Right hindlimb (tissue), 1 donor: ENCODE measurements at places on chromosomes 7 and 10.

DNA sequence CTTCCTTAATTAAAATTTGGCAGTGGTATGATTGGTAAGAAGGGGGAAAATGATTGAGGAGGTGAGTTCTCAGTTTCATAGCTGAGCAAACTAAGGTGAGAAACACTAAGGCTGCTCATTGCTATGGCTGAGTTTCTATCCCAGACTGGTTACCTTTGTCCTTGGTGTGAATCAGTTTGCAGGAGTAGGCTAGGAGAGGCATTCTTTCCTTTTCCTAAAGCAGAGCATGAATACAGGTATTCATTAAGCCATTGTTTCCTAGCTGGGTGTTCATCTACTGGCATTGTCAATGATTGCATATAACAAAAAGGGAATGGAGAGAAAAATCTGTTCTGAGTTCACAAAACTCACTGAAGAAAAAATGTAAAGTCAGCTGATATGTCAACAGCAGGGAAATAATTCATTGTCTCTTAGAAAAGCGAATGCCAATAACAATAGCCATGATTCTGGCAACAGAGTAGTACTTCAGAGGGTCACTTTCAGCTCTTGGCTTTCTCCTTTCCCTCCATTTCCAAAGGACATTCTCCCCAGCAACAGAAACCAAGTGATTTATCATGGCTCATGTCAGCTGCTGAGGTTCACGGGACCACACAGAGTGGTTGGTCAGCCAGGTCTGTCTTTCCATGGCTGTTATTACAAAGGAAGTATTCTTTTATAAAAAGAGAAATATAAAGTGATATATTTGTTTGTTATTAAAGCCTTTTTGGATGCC lies 234.0 kb downstream of the BICC1 start:
- no peak for DNase-seq

GRCh38 chr10:131214521-131215244 lies 96.8 kb downstream of the TCERG1L start:
- DNase-seq: no peak

- DNase-seq: no peak
Observed at GRCh38 chr7:136923111-136923667, 54.7 kb downstream of the CHRM2 start.

DNA sequence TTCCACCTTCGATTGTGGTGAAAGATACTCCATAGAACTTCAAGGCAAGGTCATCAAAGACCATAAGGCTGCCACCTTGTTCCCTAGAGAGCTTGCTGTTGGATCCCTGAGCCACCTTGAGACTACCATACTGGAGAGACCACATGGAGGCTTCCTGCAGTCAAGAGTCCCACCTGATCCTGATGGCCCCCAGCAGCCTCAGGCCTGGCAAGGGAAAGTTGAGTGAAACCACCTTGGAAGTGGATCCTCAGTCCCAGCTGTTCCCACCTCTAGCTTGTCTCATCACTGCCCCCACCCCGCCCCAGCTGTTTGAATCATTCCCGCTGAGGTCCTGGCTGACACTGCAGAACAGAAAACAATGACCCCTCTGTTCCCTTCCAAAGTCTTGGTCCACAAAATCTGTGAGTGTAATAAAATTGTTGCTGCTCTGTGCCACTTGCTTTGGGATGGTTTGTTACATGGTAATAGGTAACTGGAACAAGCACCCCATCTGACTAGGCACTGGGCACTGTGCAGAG lies 32.0 kb downstream of the PRLHR start:
- DNase-seq: no peak

DNA sequence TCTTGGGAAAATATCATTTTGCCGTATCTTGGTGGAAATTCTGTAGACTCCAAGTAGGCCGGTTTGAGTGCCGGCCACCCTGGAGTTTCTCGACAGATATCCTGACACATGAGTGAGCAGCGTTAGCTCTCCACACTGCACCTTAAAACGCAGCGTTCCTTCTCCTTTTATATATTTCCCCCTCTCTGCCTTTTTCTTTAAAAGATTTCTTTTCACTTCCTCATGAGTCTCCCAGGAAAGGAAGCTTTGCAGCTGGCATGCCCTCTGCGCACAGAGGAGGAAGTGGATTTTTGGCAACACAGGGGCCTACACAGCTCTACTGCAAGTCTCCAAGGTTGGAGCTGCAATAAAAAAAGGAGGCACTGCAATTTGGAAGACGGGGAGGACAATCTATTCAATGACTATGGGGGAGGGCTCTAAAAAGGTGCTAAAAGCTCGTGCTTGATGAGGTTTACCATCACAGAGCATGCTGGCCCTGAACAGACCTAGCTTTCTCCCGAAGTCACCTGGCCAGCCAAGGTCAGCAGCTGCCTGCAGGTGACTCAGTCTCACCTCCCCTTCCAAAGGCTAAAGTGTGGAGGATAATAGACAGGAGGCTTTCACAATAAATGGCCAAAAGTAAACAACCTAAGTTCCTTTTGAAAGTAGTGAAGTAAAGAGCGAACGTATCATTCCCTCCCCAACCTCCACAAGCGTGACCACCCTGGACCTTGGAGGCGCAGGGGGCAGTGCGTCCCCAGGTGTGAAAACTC lies 252.8 kb downstream of the ZMYND11 start:
- DNase-seq: no peak

GRCh38 chr10:43820663-43821062 lies 172.0 kb upstream of the ZNF32 start:
- no peak for DNase-seq

DNA sequence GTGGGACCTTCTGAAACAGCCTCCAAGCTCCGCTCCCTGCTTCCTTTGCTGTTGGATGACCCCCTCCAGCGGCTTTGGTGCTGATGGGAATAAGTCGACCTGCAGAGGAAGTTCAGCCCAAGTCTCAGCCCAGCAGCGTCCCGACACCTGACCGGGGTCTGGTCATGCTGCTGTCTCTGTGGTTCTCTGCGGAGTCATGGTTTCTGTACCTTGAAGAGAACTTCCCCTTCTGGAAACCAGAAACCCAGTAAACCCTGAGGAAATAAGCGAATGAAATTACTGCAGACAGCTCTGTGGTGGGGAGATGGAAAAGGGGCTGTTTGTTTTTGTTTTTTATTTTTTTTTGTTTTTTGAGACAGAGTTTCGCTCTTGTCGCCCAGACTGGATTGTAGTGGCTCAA lies 18.3 kb upstream of the ZNF12 start:
- DNase-seq: no peak

DNA sequence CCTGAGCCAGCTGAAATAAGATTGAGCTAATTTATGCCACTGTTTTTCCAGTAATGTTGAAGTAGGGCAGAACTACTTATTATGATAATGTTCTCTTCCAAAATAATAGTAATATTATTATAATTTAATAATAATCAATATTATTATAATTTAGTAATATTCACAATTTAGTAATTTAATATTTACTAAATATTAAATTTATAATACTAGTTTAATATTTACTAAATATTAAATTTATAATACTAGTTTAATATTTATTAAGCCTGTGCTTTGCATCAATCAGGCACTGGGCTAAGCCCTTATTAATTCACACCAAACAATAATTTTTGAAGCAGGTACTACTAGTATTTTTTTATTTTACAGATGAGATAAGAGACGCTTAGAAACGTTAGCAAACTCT lies 170.1 kb downstream of the BBS9 start:
- DNase-seq: no peak

DNA sequence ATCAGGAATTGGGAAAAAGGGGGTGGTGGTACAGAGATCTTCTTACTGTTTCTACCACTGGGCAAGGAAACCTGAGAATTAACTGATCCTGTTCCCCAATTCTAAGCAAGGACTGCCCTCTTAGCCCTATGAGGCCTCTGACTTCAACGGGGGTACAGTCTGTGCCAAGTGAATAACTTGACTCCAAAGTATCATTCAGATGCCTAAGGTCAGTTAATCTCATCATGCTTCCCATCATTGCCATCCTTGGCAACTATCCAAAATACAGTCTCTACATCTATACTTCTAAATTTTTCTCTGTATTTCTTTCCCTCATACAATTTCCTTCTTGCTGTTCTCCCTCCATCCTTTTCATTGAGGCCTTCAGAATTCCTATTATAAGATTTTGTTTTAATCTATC lies 10.5 kb downstream of the PPP3CB start:
- no peak for DNase-seq

DNA sequence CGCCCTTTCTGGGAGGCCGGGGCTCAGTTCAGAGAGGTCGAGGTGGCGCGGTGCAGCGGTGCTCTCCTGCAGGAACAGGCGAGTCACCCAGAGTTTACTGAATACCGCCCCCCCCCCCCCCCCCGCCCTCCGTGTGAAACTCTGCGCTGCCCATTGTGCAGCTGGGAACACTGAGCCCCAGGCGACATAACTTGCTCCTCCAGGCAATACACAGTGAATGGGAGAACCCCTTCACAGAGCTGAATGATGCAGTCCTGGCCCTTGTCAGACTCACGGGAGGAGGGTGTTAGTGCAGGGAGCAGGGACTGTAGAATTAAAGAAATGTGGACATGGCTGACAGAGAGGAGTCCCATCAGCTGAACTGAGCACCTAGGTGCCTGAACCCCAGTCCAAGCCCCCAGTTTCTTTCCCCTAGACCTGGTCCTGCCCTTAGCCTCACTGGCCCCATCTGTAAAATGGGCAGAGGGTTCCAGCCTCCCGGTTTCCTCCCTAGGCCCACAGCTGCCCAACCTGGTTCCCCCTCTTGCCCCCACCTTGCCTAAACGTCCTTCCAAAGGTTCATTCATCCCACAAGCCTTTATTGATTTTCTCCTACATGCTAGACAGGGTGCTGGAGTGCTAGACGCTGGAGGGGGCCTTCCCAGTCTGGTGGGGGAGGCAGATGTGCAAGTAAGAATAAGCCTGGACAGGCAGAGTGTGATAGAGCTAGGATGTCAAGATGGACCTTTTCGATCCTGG lies 869 bp upstream of the LOXL4 start:
- DNase-seq: no peak

DNA sequence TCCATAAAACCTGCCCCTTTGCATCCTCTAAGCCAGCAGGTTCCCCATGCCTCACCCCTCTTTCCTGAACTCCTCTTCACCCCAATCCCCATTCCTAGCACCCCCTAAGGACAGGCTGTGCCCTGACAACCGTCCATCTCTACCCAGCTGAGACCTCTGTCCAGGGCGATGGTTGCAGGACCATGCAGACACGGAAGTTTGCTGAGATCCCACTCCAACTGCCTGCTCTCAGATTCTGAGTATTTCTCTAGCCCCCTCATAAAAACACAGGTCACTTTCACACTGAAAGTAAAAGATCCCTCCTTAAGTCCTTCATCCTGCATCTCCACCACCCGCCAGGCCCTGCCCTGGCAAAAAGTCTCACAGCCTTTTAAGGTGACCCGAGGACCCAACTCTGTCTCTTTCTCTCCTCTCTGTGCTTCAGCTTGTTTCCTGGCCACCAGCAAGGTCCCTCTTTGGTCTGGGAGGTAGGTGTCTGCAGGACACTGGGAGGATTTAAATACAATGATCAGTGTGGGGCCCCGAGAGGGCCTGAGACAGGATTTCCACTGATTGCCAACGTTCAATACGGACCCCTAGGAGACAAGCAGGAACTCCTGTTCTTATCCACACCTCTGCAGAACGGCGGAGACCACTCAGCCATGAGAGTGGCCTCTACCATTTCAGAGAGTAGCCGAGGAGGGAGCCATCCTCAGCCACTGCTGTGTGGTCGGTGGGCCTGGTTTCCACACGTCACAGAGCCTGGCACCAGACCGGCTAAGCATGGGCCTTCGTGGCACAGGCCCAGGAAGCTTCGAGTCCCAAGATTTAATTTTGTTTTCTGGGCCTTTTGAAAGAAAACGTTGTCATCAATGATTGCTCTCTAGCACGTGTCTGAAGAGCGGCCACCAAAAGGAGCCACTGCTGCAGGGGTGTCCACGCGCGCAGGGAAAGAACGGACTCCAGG lies 27.9 kb downstream of the CALML3 start:
- no peak for DNase-seq

DNA sequence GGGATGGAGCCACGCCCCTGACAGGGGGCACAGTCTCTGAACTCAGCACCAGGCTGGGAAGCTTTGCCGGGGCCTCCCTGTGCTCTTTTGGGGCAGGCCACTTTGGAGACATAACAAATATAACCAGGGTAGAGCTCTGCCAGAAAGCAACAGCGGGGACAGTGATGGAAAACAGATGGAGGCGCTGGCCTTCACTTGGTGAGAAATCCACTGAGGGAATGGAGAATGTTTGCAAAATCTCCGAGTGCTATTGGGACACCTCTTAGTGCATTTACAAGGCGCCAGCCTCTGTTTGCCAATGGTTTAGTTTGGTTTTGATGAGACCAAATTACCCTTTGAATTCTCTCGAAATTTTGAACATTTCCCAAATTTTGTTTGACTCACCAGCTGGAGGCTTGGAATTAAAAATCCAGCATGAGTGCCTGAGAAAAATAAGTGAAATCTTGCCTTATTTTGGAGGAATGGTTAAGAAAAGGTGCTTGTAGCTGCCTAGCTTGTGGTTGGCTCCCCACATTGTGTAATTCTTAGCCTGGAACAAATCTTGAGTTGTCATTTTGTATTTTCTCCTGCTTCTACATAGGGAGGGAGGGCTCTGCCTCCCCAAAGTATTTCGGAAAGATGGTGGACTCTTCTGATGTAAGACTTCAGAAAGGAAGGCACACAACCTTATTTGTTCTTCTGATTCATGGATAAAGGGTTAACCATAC lies 980.5 kb downstream of the LRMDA start:
- no peak for DNase-seq

GRCh38 chr10:113443141-113443925 lies 109.5 kb upstream of the HABP2 start:
- DNase-seq: no peak

DNA sequence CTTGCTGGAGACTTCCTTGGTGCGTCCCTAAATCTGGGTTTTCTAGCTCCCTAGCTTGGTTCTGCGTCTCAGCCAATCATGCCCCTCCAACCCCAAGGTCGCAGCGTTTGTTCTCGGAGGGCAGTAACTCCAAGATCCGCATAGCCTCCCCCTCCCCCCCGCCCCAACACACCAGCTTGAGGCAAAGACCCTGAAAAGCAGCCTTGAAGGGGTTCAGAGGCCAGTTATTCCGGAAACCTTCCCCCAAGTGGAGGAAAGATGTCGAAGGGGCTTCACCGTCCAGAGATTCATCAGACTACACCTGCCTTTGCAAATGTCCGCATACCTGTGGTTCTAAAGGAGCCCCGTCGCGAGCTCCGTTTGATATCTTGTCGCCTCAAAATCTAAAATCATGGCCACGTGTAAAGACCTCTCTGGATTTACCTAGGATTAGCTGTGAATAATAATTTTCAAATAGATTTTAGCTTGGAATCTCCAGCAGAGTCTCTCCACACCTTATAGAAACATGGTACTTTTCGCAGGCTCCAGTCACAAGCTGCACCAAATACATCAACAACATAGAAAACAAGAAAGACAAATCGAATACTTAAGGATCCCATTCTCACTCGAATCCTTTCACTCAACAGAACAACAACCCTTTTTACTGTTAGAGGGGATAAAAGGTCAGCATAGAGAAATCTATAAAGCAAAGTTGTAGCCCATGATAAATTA lies 7.9 kb downstream of the DLX6 start:
- DNase-seq: no peak

DNA sequence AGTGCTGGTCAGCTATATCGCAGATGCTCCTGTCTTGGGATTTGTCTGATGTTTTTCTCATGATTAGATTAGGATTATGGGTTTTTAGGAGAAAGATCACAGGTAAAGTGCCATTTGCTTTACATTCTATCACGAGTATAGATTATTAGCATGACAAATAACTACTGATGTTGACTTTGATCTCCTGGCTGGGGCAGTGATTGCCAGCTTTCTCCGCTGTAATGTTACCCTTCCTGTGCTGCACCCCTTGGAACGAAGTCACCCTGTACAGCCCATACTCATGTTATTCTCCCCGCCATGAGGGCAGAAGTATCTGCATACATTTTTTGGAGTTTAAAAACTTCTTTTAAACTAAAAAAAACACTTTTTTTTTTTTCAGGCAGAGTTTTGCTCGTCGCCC lies 10.8 kb upstream of the CLDN4 start:
- DNase-seq: no peak

GRCh38 chr7:31129067-31129466 lies 77.0 kb downstream of the ADCYAP1R1 start:
- no peak for DNase-seq
